Aortic smooth muscle cell (primary cell): ENCODE measurements at places on chromosomes 3 and 15. TPM values are rescaled to one million over a fixed set of nuclear protein-coding genes. Genes with fewer than 3 reads are reported as not detected.

Gene MST1R
- 0.40 and 2.0 TPM in 2 replicates for total RNA-seq

Gene FEZF2
- total RNA-seq, result not detected in 2 replicates

Gene SERPINI2
- total RNA-seq, result not detected in 2 replicates

Gene GATA2
- 3.3 and 4.1 TPM in 2 replicates for total RNA-seq

Gene SPINT1
- 0.06 and 0.26 TPM in 2 replicates for total RNA-seq

Gene LZTFL1
- 12.3 and 15.2 TPM in 2 replicates for total RNA-seq

Gene CPNE9
- not detected in 2 replicates for total RNA-seq

Gene C3orf22
- not detected in 2 replicates for total RNA-seq

Gene B4GALT4
- 32.6 and 56.8 TPM in 2 replicates for total RNA-seq
